ENCODE measurements at places on chromosomes 2 and 18.

DNA sequence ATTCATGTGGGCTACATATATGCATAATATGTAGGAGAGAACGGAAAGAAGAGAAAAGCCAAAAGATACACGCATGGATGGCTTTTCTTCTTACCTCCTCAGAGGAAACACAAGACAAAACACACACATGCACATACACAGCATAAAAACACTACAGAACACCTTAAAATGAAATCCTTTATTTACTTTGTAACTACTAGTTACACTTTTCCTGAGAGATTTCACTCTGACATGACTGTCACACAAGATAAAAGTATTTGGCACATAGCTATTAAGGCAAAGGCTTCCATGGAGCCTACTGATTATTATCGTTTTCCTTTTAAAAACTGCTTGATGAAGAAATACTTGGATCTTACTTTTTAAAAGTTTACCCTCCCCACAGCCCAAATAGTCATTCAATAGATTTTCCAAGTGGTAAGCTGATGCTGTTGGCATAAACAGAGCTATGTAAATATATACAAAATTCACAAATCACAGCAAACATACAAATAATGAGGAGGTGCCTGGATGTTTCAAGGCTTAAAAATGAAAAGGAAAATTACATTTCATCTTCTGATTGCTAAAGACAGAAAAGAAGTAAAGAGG lies 8.6 kb downstream of the ZEB2 start:
- no peak for DNase-seq

DNA sequence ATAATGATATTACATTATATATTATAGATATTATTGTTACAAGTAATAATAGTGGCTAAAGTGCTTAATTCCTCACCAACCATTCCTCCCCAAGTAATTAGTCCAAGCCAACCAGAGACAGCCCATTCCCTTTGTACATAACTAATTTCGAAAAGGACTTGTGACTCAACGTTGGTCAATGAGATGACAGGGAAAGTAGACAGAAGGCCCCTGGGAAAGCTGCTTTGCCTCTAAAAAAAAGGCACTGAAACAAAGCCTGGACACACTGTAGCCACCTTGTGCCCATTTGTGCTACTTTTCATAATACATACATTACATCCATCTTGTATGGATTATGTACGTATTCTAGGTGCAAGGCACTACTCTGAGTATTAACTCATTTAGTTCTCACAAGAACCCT lies 28.8 kb downstream of the COLEC12 start:
- DNase-seq: no peak

- no peak for DNase-seq
Measured at GRCh38 chr18:32598144-32598543, 127.5 kb upstream of the GAREM1 start.

GRCh38 chr2:231709981-231710798 lies 1.9 kb downstream of the PTMA start:
- peak; percentile 67 for DNase-seq

DNA sequence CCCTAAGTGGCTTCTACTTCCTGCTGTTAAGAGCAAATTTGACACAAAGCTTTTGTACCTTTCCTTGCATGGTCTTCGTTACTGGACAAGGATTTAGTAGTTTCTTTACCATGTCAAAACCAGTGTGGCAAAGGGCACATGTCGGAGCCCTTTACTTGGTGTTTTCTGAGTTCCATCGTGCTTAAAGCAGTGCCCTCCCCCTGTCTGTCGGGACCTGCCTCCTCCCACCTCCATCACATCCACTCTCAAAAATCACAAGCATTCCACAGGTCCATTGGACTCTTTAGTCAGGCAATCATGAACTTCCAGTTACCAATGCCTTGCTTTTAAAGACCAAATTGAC lies 763 bp downstream of the CCDC141 start:
- DNase-seq: no peak

DNA sequence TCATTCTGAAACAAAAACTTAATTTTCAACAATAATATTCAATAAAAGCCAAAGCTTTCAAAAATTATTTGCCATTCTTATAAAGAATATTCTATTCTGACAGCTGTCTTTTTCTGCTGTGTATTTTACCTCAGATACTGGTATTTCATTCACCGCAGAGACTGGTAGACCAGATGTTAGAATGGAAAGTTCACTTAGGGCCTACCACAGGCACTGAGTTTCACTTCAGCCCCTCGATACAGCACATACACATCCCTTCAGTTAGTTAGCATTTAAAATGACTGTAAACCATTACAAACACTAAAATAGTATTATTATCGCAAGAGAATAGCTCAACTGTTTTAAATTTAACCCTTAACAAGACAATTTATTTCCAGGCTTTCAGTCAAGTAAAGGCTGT lies 24.2 kb upstream of the GATA6 start:
- DNase-seq: no peak

DNA sequence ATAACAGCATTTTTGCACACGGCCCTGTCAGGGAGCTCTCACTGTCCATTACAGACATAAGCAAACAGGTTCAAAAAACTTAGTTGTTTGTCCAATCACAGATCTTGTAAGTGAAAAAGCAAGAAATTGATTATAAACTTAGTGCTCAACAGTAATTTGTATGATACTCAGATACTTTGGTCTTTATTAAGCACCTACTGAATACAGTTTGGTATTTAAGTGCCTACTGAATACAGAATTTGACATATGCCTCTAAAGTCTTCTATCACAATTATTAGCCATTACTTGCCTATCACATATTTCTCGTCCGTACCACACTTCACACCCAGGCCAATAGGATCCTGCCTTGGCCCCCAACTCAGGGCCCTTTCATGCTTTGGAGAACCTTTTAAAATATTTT lies 283.1 kb downstream of the SUCLG1 start:
- DNase-seq: no peak

- DNase-seq: no peak
Measured at GRCh38 chr2:181991171-181991885, 5.7 kb downstream of the PPP1R1C start.

- no peak for DNase-seq
Measured at GRCh38 chr2:216373896-216374295, 1.6 kb upstream of the MARCHF4 start.

GRCh38 chr2:57885742-57886141 lies 160.9 kb upstream of the VRK2 start:
- no peak for DNase-seq

- no peak for DNase-seq
Measured at GRCh38 chr2:124571836-124572235, 546.7 kb downstream of the CNTNAP5 start.

- no peak for DNase-seq
Measured at GRCh38 chr2:122135021-122135937, 379.8 kb downstream of the TSN start.

DNA sequence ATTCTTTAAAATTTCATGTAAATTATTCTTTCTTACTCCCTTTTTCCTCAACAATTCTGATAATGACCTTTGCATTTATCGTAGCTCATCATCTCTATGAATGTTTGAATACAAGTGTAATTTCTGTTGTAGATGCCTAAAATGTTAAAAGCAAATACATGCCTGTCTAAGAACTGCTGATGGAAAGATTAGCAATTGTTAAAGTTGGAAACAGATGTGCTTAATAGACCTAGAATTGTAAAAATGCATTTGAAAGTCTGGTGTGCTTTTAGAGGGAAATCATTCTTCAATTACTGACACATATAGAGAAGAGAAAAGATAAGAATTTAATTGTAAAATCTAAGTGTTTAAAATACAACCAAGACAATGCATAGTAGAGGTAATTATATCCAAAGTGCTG lies 50.4 kb downstream of the CCDC102B start:
- DNase-seq: no peak

- no peak for DNase-seq
Measured at GRCh38 chr2:232026910-232027309, 65.4 kb downstream of the DIS3L2 start.

DNA sequence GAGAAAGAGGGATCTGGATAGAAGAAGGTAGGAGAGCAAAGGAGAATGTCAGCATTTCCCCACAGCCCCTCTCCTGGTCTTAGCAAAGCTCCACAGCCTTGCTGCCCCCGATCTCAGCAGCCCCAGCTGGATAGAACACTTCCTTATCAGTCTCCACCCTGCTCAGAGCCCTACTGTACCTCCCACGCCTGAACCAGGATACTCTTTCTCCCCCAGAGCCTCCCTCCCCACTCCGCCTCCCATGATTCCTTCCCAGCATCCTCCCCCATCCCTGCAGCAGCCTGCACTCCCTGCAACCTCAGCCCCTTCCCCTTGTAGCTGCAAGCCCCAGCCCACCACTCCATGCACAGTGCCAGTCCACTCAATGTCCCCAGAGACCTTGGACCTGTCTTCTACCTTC lies 25.8 kb downstream of the PLB1 start:
- no peak for DNase-seq

- no peak for DNase-seq
Measured at GRCh38 chr18:11821208-11821607, 30.0 kb upstream of the CHMP1B start.
